ENCODE measurements at places on chromosomes 1 and 21.

- DNase-seq, result peak; percentile 76
Measured at GRCh38 chr1:43238085-43238484, 31.7 kb upstream of the TMEM125 start.

DNA sequence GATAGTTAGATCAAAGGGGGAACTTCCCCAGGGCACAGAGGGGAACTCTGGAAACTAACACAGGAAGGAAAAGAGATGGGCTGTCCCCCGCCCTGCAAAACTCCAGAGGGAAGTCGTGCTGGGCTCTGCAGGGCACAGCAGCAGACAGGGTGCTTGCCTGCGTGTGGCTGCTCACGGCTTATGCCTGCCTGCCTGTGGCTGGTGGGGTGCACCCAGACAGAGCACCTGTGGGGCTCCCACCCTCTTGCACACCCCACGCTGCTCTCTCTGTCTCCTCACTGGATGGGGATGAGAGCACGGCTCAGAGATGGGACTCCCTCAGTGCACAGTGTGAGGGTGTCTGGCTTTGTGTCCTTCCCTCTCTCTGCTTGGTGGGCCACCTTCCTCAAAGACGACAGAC, 13.5 kb upstream of the ETV3L start:
- DNase-seq, result no peak

DNA sequence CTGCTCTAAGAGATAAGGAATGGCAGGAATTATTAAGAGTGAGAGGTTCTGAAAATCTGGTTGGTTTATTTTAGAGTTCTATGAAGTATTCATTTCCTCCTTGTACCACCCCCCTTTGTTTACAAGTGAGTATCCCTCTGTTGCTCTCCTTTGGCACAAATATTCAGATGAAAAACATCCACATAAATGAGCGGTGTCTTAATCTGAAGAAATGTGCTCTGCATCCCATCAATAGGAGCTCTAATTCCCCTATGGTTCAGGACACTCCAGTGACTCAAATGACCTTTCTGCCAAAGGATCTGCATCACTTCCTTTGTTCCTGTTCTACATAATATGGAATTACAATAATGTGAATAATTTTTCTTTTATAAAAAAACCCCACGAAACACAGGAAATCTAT, 16.6 kb downstream of the DDAH1 start:
- DNase-seq, result no peak

GRCh38 chr1:13590486-13590885, 6.9 kb downstream of the PDPN start:
- no peak for DNase-seq

DNA sequence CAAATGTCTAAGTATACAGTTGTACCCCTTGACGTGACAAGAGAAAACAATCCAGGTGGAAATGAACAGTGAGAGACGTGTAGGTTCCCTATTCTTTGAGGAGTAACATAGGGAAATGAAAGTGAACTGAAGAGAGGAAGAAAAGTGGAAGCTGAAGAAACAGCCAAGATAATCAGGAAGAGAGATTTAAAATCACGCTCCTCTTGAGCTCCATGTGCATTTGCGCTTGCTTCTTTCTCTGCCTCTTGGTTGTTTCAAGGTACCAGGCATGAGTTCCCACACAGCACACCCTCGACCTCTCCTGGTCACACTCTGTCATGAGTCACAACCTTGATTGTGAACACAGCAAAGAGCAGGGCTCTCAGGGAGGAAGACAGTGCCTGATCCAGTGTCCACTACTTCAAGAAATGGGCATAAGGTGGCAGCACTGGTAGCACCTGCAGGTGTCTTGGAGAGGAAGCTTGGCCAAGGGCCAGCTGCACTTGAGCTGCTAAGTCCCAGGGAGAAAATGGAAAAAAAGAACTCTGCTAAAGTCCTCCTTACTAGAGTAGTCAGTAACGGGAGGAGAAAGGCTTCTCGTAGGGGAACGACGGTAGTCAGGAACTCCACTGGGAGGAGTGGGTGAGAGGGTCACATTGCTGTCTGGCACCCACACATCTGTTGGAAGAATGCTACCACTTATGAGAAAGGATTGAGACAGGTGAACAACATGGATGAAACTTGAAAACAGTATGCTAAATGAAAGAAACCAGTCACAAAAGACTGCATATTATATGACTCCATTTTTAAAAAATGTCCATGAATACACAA, 18.3 kb upstream of the ARID1A start:
- peak; percentile 96 for DNase-seq

DNA sequence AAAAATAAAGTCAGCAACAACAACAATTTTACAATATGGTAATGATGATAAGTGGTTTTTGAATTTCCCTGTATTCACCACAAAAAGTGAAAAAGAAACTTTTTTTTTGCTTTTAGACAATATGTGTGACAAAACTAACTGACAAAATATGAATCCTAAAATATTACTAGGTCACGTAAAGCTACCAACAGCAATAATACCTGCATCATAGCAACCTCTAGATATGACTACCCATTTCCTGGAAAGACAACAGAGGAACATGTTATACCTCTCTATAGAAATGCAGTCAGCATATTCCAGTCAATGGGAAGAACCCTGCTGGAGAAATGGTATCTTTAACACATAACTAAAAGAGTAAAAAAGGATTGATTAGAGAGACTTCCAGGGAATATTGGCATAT, 73.7 kb downstream of the PDE4B start:
- no peak for DNase-seq

- DNase-seq, result no peak
Measured at GRCh38 chr1:65247419-65248359, 61.7 kb upstream of the DNAJC6 start.

All from upper lobe of left lung (tissue), 6 donors.